ENCODE measurements at places on chromosomes 1 and 21.
A peak's percentile ranks its signal among the peaks of the same experiment; 100 is the strongest.

- no peak for DNase-seq
Measured at GRCh38 chr1:41723786-41724185, 194.9 kb downstream of the HIVEP3 start.

- DNase-seq = no peak
Measured at GRCh38 chr1:183693521-183693920, 40.4 kb upstream of the APOBEC4 start.

DNA sequence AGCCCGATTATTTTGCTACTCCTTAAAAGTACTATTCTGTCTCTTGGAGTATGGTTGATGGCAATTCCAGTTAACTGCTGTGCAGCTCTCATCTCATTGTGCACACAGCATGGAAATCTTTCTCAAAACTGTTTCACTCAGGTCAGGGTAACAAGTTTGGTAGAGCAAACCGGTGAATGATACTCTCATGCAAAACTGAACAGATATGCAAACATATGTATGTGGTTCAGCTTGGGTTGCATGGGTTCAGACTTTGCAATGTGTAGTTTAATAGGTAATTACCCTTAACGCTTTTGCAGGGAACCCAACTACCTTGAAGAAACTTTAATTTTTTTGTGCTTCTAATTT is 2.2 kb downstream of the GADD45A start:
- DNase-seq = no peak

- no peak for DNase-seq
Measured at GRCh38 chr1:61604261-61604660, 120.7 kb downstream of the TM2D1 start.

- peak; percentile 48 for DNase-seq
Measured at GRCh38 chr1:31413405-31414001, 490 bp downstream of the SERINC2 start.

- peak; percentile 70 for DNase-seq
Measured at GRCh38 chr1:48817505-48818114, 40.9 kb upstream of the BEND5 start.

- no peak for DNase-seq
Measured at GRCh38 chr1:219138747-219139146, 34.9 kb upstream of the LYPLAL1 start.

DNA sequence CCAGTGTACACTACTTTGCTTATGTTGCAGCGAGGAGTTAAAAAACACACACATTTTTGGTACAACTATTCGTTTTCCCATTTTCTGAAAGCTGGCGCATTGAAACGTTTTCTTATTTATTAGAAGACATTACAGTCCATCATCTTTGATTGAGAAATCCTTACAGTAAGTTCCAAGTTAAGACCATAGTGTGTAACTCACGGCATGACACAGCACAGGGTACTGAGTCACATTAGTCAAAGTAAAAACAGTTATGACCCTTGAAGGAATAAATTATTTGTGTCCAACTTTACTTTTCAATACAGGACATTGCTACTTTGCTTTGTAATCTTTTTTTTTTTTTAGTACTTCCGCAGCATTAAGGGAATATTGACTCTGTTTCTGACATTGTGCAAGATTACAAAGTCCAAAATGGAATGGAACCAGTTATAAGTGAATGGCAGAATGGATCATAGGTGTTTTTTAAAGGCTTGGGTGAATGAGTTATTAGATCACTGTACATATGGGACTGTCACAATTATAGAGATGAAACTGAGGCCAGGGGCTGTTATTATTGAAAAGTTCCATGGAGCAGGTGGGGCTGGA is 11.7 kb downstream of the PTGFRN start:
- no peak for DNase-seq

DNA sequence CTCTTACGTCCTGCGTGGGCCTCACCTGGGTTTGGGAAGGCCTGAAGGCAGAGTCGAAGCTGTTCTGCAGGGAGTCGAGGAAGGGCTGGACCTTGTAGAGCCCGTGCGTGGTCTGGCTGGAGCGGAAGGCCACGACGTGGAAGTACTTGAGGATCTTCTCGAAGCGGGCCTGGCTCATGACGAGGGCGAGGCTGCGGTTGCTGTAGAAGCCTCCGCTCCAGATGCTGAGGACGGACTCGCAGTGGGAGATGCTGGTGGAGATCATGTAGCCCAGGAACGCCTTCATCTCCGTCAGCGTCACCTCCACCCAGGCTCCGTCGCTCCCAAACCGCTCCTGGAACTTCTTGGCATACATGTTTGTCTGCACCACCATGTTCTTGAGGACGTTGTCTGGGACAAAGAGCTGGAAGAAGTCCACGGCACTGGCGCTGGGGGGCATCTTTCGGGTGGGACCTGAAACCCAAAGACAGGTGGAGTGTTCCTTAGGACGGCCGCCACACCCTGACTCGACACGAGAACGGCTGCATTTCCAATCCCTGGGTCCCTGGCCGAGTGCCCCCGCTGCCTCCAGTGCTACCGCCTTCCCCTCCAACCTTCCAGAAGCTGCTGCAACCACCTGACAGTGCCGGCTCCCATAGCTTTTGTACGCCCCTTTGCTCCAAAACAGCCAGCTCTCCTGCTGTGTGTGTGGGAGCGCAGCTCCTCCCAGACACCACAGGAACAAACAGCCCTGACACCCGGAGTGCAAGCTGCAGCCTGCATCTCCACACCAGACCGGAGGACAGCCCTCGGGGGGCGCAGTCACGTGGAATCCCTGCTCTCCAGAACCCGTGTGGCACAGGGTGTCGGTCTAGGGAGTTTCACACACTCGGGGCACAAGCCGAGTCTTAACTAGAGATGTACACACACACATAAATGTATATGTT is 69.0 kb downstream of the PGBD5 start:
- DNase-seq = peak; percentile 76

DNA sequence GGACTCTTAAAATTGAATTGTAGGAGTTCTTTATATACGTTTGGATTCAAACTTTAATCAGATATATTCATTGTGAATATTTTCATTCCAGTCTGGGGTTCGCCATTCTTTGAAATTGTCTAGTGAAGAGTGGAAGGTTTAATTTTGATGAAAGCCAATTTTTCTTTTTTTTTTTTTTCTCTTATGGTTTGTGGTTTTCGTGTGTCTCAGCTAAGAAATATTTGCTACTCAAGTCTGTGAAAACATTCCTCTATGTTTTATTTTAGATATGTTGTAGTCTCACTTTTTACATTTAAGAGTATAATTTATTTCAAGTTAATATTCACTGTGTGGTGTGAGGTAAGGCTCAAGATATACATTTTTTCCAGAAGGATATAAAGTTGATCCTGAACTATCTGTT is 220.5 kb downstream of the KCNT2 start:
- DNase-seq = no peak

DNA sequence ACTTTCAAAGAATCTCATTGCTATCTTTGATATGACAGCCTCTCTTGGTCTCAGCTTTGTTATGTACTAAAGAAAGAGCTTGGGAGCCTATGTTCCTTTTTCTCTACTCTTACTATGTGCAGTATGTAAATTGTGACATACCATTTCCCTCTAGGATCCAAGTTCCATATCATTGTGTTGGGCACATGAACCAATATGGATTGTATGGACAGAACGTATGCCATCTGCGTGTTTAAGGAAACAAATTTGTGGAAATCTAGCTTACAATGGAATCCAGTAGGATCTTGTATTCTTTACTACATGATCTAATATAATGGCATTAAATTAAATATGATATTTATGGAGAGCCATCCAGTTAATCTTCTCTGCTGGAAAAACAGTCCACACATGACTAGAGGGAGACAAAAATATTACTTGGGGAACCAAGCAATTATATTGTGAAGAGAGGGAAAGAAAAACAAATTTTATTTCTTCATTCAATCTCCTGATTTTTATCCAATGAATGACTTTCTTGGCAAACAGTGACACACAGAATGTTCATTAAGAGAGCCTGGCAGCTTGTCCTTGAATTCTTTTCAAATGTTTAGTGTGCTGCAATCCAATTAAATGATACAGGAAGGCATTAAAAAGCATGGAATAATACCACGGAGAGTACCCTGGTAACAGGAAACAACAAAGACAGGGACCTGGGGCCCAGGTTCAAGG is 106.5 kb upstream of the DAB1 start:
- no peak for DNase-seq

DNA sequence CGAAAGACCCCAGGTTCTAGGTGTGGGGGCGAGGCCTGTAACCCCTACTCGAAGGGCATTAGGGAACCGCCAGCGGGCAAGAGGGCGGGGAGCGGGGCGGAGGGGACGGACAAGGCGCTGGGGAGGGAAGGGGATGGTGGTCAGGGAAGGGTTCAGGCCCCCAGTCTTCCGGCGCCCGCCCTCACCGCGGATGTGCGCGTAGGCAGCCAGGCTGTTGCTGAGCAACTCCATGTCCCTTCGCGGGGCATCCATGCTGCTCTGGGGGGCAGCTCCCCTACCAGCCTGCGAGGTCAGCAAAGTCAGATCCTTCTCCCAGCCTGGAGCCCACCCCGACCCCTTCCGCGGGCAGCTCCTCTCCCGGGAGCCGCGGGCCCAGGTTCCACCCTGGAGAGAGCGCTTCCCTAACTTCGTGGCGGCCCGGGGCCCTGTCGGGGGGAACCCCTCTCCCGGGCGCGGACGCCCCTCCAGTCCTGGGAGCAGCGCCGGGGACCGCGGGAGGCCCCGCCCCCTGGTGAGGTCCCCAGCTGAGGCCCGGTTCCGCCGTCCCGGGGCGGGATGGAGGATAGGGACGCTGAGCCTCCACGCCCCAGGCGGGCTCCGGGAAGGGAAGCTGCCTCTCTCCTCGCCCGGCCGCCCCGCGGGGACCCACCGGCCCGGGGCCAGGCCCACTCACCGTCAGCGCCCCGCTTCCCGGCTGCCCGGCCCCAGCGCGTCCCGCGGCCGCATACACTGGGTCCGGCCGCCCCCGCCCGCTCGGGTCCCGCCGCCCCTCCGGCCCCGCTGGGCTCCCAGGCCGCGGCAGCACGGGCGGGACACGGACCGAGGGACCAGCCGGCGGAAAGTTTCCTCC is 434 bp downstream of the EVA1B start:
- no peak for DNase-seq

DNA sequence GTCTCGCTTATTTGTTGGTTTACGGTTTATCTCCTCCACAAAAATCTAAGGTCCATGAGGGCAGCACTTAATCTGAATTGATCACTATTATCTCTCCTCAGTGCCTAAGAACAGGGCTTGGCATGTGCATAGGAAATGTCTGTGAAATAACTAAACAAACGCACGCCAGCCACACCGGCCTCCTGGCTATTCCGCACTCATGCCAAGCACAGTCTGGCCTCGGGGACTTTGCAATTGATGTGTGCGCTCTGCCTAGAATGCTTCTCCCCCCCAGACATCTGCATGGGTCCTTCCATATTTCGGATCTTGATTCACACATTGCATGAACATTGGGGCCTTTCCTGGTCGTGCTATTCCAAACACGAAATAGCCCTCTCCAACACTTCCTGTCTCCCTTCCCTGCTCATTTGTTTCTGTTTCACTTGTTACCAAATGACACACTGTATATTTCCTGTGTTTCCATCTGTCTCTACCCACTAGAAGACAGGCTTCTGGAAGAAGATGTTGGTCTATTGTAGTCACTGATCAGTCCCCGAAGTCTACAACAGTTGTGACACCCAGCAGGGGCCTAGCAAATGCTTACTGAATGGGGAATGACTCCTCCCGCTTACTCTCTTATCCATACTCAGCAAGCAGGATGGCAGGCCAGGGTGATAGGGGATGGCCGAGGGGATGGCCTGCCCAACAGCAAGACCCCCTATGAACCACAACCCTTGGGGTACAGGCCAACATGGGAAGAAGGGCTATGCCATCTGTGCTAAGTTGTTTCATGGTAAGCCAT is 93.9 kb downstream of the GLIS1 start:
- no peak for DNase-seq

DNA sequence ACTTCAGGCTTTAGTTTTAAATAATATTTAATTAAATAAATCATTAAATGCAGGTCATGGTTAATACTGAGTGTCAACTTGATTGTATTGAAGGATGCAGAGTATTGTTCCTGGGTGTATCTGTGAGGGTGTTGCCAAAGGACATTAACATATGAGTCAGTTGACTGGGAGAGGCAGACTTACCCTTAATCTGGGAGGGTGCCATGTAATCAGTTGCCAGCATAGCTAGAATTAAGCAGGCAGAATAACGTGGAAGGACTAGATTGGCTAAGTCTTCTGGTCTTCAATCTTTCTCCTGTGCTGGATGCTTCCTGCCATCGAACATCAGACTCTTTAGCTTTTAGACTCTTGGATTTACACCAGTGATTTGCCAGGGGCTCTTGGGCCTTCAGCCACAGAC is 85.3 kb downstream of the MAP3K21 start:
- DNase-seq = no peak

- DNase-seq = no peak
Measured at GRCh38 chr1:229230893-229231753, 39.8 kb upstream of the RAB4A start.
